ENCODE measurements at places on chromosomes 6 and 20.
A peak's percentile ranks its signal among the peaks of the same experiment; 100 is the strongest.

GRCh38 chr6:139549561-139550070, 175.2 kb upstream of the CITED2 start:
- no peak for DNase-seq

- no peak for DNase-seq
Observed at GRCh38 chr6:63804381-63804956, 168.9 kb downstream of the PHF3 start.

DNA sequence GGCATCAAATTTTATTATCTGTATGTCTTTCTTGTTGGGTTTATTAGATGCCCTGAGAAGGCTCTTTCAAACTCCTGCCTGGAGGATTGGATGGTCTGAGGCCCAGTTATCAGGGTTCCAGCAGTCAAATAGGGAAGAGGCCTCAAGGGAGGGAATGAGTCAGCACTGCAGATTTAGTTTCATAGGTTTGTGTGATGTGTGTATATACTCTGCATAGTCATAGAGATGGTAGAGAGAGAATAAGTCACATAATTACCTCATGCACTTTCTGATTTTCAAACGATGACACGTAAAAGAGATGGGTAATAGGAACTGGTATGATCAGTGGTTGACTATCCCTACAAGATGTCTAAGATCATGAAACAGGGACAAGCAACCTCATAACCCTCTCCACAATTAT, 82.1 kb downstream of the ADAT2 start:
- no peak for DNase-seq

DNA sequence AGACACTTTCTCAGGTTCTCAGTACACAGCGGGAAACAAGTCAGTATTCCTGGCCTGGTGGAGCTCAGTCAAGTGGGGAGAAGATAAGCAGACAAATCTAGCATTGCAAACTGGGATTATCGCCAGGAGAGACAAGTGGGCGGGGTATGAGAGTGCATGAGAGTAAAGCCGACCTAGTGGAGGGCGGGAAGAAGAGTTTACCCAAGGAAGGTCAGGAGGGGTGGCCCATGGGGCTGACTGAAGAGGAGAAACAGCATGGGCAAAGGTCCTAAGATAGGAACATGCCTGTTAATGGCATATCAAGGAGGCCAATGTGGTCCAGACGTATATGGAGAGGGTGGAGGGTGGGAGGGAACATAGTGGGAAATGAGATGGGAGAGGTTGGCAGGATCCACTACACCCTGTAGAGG, 12.4 kb upstream of the CSNK2A1 start:
- no peak for DNase-seq

DNA sequence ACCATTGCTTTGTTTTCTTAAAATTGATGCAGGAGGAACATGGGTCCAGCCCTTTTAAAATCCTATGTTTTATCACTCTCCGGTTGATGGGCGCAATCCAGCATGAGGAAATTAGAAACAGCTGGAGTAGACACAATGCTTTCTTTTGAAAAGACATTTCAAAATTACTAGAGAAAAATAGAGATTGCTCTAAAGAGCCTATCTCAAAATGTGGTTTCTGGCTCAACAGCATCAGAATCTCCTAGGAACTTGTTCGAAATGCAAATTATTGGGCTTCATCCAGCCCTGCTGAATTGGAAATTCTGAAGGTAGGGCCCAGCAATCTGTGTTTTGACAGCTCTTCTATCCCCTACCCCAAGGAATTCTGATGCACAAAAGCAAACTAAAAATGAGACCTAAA, 190.8 kb upstream of the BMP2 start:
- no peak for DNase-seq

DNA sequence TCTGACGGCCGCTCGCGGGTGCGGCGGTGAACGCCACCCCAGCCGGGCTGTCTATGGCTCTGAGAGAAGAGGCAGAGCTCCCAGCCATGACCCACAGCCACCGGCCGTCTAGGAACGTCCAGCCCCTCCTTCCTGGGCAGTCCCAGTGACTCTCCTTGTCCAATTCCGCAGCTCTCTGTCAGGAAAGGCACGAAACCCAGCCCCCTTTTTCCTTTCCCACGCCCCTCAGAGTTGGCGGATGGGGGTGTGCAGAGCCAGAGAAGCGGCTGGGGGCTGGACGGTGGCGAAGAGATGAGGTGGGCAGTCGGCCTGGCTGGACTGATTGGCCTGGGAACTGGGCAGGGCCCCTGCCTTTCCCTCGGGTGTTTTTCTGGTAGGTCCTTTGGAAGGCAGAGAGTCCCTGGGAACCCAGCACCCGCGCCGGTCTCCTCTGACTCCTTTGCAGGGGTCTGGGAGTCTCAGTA, 1.5 kb downstream of the EBF4 start:
- DNase-seq, result no peak

- DNase-seq, result no peak
Observed at GRCh38 chr6:19864285-19864684, 27.1 kb downstream of the ID4 start.

DNA sequence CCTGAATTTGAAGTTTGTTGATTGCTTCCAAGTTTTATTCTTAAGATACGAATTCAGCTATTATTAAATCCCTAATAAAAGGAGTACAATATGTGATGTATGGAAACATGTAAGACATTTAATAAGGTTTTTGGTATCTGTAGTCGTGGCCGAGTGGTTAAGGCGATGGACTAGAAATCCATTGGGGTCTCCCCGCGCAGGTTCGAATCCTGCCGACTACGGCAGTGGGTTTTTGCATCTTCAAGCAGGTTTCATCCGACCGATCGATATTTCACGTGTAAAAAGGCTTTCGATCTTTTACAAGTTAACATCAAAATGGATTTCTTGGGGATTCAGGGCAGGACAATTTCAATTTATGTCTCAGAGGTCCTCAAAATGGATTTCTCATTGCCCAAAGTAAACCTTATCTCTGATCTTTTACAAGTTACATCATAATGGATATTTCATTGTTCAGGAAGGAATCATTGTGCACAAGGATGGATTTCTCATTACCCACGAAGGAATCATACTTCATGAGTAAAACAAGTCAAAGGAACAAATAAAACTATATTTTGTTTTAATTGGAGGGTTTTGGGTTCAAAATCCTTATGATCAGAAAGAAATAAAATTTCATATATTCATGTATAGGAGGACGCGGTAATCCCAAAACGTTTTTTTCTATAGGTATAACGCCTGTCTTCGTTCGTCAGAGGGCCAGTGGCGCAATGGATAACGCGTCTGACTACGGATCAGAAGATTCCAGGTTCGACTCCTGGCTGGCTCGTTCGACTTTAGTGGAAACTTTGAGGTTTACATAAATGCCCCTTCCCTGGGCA, 37.3 kb upstream of the BTN3A2 start:
- DNase-seq, result no peak

- peak; percentile 50 for DNase-seq
Observed at GRCh38 chr6:124055963-124056362, 252.3 kb downstream of the NKAIN2 start.

DNA sequence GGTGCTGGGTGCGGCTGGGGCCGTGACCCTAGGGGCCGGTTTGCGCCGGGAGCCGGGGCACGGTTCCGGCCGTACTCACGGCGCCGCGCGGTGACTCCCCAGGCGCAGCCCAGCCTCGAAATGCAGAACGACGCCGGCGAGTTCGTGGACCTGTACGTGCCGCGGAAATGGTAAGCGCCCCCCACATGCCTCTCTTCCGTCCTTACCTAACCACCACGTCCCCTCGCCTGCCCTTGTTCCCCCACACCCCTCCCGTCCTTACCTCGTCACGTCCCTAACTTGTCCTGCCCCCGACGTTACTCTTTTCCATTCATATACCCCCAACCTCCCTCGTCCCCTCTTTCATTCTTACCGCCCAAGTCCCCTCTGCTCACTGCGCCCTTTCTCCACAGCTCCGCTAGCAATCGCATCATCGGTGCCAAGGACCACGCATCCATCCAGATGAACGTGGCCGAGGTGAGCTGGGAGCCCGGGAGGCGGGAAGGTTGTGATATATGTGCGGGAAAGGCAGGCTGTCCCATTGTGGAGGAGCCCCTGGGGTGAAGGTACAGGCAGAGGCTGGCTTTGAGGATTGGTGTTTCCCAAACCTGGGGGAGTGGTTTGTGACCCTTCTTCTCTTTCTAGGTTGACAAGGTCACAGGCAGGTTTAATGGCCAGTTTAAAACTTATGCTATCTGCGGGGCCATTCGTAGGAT, 463 bp downstream of the RPS21 start:
- DNase-seq, result no peak

GRCh38 chr6:155075930-155076695, 81.0 kb downstream of the TIAM2 start:
- DNase-seq, result no peak

GRCh38 chr6:37060195-37060559, 54.7 kb downstream of the FGD2 start:
- DNase-seq, result no peak

- DNase-seq, result no peak
Observed at GRCh38 chr6:37822851-37823682, 3.5 kb downstream of the ZFAND3 start.

GRCh38 chr6:121510568-121511177, 75.2 kb downstream of the GJA1 start:
- no peak for DNase-seq

- DNase-seq, result no peak
Observed at GRCh38 chr6:71126506-71126905, 162.1 kb upstream of the OGFRL1 start.

DNA sequence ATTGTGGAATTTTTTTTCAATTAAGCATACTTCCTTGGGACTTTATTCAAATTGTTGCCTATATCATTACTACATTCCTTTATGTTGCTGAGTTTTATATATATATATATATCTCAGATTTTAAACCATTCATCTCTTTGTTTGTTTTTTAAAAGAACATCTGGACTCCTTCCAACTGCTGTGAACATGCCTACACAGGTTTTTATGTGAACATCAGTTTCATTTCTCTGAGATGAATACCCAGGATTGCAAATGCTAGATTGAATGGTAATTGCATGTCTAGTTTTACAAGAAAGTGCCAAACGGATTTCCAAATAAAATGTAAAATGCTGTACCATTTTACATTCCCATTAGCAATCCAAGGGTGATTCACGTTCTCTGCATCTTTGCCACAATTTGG, 1289.3 kb downstream of the HACE1 start:
- no peak for DNase-seq

DNA sequence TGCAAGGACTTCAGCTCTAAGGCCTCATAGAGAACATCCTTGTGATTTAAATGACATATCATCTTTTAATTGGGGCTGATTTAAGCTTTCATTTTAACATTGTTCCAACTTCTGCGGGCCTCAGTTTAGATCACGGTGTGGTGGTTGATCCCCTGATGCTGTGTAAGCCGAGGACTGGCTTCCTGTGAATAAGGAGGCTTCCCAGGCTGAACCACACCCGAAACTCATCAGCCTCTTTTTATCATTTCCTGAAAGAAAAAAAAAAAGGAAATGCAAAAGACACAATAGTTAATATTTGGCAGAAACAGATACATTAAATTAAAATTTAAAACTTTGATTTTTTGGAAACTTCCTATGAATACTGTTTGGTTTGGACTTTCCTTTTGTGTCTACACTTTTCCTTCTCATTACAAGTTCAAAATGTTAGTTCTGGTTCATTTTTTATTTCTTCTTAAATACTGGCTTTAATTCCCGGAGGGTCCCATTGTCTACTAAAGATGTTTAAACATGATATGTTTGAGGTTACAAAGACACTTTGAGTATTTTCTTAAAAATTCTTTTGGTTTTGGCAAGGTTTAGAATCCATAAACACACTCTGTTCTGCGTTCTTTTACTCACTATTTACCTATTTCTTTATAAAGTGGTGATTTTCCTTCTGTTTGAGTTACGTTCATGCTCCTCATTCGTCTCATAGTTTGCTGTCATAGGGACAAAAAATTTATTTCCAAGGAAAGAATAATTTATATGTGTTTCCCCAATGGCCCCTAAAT, 230.0 kb upstream of the SULF2 start:
- DNase-seq, result no peak

GRCh38 chr6:152265651-152266050, 371.5 kb downstream of the SYNE1 start:
- DNase-seq, result no peak

- no peak for DNase-seq
Observed at GRCh38 chr20:54625497-54625896, 150.1 kb downstream of the DOK5 start.

GRCh38 chr6:28884423-28885131, 39.2 kb downstream of the TRIM27 start:
- DNase-seq, result no peak

- no peak for DNase-seq
Observed at GRCh38 chr20:10516529-10516928, 81.4 kb downstream of the SLX4IP start.

GRCh38 chr6:17015551-17016381, 86.1 kb upstream of the STMND1 start:
- DNase-seq, result no peak

GRCh38 chr20:57030611-57031600, 235.5 kb downstream of the BMP7 start:
- DNase-seq, result no peak

DNA sequence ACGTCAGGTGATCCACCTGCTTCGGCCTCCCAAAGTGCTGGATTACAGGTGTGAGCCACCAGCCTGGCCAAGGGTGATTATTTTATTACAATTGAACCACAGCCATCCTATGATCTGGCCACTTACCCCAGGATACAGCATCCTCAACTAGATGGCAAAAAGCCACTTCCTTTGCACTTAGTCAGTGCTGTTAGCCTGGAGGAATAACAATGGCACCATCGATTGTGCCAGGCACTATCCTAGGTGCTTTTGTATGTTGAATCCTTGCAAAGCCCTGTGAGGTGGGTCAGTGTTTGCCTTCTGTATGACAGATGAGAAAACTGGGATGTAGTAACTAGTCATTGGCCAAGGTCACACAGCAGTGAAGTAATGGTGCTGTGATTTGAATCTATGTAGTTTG, 11.2 kb upstream of the TTPAL start:
- no peak for DNase-seq

DNA sequence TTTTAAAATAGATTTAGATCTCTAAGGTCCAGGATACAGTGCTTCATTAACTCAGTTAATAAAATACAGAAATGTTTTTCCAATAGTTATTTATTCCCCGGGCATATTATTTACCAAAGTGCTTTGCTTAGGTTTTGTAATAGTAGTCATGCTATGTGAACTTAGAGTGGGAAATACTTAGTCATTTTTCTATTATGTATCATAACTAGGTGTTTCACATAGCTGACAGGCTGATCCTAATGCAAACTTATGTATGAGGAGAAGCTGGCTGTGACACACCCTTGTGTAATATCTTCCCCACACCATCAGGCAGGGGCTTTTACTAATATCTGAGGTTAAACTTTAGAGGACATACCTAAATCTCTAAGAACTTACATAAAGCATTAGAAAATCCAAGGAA, 277.7 kb upstream of the RIMS1 start:
- no peak for DNase-seq

- no peak for DNase-seq
Observed at GRCh38 chr6:111959766-111960165, 86.5 kb upstream of the FYN start.

DNA sequence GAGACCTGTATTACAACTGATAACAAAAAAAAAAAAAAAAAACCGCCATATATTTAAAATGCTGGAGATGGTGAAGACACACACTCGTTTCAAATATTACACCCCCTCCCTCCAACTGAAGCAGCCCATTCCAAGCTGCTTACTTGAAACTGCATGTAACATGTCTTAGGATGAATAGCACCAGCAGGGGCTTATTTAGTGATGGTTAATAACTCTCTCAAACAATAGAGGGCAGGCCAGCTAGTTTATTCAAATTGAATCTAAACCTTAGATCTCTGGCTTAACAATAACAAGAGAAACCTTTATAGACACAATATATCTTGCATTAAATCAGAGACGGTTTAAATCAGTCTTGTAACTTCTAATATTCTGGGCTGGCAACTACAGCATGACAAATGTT, 9.3 kb upstream of the JPH2 start:
- DNase-seq, result no peak

All from NCI-H2081 treated with DMSO at 0.1 percent for 48 hours (cell line).